ENCODE measurements at places on chromosomes 13 and 19.

- no peak for DNase-seq
Observed at GRCh38 chr19:656751-657559, 6.1 kb downstream of the RNF126 start.

- peak; percentile 95 for DNase-seq
Observed at GRCh38 chr19:17346109-17346671, 8.8 kb downstream of the GTPBP3 start.

DNA sequence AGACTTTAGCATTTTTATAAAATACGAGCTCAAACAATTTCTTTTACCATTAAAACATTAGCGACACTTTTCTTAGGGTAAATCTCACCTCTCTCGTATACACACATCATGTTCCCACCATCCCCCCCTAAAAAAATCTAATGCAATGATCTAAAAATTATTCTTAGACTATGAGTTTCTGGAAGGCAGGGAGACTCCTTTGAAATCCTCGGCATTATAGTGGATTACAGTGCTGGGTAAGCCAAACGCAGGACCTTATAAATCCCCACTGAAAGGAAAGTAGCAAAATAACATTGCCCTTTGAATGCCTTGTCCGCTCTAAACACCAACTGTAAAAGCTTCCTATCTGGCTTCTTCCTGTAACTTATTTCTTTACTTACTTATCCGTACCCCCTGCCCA, 35.0 kb downstream of the NUFIP1 start:
- no peak for DNase-seq

DNA sequence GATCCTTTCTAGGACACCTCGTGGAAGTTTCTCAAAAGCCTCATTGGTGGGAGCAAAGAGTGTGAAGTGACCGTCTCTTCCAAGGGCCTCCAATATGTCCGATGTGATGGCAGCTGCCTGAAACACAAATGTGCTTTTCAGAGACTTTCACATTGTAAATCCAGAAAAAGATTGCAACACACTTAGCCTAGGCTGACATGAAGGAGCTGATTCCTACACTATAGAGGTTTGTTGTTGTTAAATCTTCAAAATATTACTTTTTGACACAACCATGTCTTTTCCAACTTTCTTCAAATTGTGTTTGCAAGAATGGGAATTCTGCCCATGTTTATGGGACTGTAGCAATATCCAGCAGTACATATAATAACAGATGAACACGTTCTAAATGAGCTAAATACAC, 12.4 kb downstream of the POSTN start:
- DNase-seq, result no peak

- no peak for DNase-seq
Observed at GRCh38 chr13:76974618-76974975, 17.3 kb upstream of the CLN5 start.

- no peak for DNase-seq
Observed at GRCh38 chr19:19062454-19063182, 1.2 kb upstream of the SLC25A42 start.

- DNase-seq, result no peak
Observed at GRCh38 chr13:48253849-48254248, 20.8 kb downstream of the ITM2B start.

GRCh38 chr13:92097337-92097903, 699.0 kb downstream of the GPC5 start:
- no peak for DNase-seq

DNA sequence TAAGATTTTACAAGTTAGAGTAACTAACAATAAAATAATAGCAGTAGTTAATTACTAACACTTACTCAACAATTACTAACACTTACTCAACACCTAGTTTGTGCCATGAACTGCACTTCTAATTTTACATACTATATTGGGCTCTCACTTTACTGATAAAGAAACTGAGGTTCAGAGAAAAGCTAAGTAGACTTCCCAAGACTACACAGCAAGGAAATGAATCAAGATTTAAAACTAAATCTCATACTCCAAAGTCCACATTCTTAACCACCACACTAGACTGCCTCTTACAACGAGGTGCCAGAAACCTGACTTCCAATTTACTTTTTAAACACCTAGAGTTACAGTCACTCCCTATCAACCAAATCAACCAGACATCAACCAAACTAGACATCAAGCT, 25.1 kb downstream of the RBM26 start:
- no peak for DNase-seq

GRCh38 chr13:34767778-34768177, 174.3 kb upstream of the NBEA start:
- DNase-seq, result no peak

GRCh38 chr13:112441226-112441625, 65.1 kb downstream of the SPACA7 start:
- DNase-seq, result peak; percentile 77
